GM23338 (cell line): ENCODE measurements at places on chromosomes 11 and 22.
A peak's percentile ranks its signal among the peaks of the same experiment; 100 is the strongest.

DNA sequence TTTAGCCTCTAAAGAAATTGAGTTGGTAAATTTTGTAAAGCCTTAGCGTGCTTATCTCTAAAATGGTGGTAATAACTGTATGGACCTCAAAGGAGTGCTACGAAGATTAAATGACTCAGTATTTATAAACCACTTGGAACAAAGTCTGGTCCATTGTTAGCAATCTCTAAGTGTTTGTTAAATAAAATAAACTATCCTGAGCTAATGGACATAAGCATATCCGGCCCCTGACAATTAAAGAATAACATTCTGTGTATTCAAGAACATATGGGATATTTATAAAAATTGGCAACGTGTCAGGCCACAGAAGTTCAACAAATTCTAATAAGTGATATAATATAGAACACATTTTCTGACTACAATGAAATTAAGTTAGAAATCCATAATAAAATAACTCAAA, 71.0 kb downstream of the MYEOV start:
- no peak for DNase-seq

- peak; percentile 93 for DNase-seq
Observed at GRCh38 chr11:27718346-27718862, 18.1 kb upstream of the BDNF start.

DNA sequence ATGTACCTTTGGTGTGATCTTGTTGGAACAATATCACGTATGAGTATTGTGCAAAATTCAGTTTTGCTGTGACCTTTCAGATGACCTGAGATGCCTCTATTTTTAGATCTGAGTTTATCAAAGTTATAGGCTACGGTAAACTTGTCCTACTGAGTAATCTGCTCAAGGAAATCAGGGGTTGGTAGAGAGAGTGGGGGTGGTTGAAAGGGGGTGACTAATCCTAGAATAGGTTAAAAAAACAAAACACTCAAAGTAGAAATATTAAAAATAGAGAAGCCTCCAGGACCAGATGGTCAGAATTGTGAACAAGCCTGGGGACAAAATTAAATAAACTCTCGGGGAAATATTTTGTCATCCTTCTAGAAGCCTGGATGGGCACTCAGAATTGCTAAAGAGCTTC, 59.9 kb upstream of the C11orf87 start:
- no peak for DNase-seq

- no peak for DNase-seq
Observed at GRCh38 chr11:18253778-18254338, 5.4 kb upstream of the SAA2 start.

- DNase-seq, result no peak
Observed at GRCh38 chr11:65113361-65113756, 1.7 kb downstream of the TM7SF2 start.

DNA sequence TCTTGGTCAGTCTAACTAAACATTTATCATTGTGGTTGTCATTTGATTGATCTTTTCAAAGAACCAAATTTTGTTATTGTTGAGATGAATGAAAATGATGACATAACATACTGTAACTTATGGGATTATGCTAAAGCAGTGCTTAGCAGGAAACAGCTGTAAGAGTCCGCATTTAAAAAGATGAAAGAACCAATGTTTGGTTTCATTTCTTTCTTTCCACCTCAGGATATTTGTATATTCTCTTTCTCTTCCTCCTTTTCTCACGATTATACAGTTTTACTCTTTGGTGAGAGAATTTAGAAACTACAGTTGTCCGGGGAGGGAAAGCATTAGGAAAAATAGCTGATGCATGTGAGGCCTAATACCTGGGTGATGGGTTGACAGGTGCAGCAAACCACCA, 23.1 kb downstream of the PIH1D2 start:
- DNase-seq, result no peak

- no peak for DNase-seq
Observed at GRCh38 chr11:130675917-130676316, 227.5 kb downstream of the ADAMTS15 start.
